Nasal cavity respiratory epithelium epithelial cell of viscerocranial mucosa (primary cell): ENCODE measurements at places on chromosomes 7 and 10. TPM values are rescaled to one million over a fixed set of nuclear protein-coding genes. Genes with fewer than 3 reads are reported as not detected.

The HTR5A gene
- not detected in 2 replicates for total RNA-seq

The SLC26A4 gene
- total RNA-seq: 0.43 and 0.68 TPM in 2 replicates

The RBP3 gene
- total RNA-seq: not detected in 2 replicates

The NRP1 gene
- total RNA-seq: 15.0 and 66.1 TPM in 2 replicates

The SYT15 gene
- under 0.01 and 0.14 TPM in 2 replicates for total RNA-seq

The ZFYVE27 gene
- total RNA-seq: 17.4 and 27.4 TPM in 2 replicates

The RAB19 gene
- total RNA-seq: 0.50 TPM in 1 of 2 replicates, not detected in the other

The SHTN1 gene
- total RNA-seq: 3.1 and 5.1 TPM in 2 replicates

The HKDC1 gene
- total RNA-seq: 2.4 and 14.7 TPM in 2 replicates

The SYT15B gene
- total RNA-seq: not detected in 2 replicates

The HPSE2 gene
- total RNA-seq: not detected in 2 replicates

The GLI3 gene
- total RNA-seq: 1.7 and 7.7 TPM in 2 replicates

The AKR1D1 gene
- not detected in 2 replicates for total RNA-seq

The PIK3AP1 gene
- 0.64 and 1.0 TPM in 2 replicates for total RNA-seq

The CCDC172 gene
- not detected in 2 replicates for total RNA-seq

The PPP1R3A gene
- not detected in 2 replicates for total RNA-seq

The TMEM26 gene
- not detected in 2 replicates for total RNA-seq

The SOSTDC1 gene
- total RNA-seq: not detected in 2 replicates

The TET1 gene
- total RNA-seq: under 0.01 and 1.4 TPM in 2 replicates

The SLC29A4 gene
- total RNA-seq: 12.3 and 21.2 TPM in 2 replicates

The A1CF gene
- not detected in 2 replicates for total RNA-seq

The C10orf95 gene
- total RNA-seq: 2.1 and 4.4 TPM in 2 replicates

The PYROXD2 gene
- 0.68 and 4.6 TPM in 2 replicates for total RNA-seq

The UCN3 gene
- total RNA-seq: not detected in 2 replicates

The GPER1 gene
- total RNA-seq: under 0.01 and 0.21 TPM in 2 replicates

The ADRB1 gene
- total RNA-seq: 1.6 and 7.9 TPM in 2 replicates

The UTF1 gene
- not detected in 2 replicates for total RNA-seq

The MOGAT3 gene
- total RNA-seq: not detected in 2 replicates

The C10orf105 gene
- total RNA-seq: not detected in 2 replicates

The PRKG1 gene
- total RNA-seq: 0.57 and 1.0 TPM in 2 replicates

The CCL24 gene
- 0.43 TPM in 1 of 2 replicates, not detected in the other for total RNA-seq
